Fibroblast of lung (primary cell): ENCODE measurements at places on chromosomes 12 and 14. TPM values are rescaled to one million over a fixed set of nuclear protein-coding genes. Genes with fewer than 3 reads are reported as not detected.

The LRP1-AS gene
- total RNA-seq, result not detected in 2 replicates

The PRIMA1 gene
- total RNA-seq, result not detected in 2 replicates

DNA sequence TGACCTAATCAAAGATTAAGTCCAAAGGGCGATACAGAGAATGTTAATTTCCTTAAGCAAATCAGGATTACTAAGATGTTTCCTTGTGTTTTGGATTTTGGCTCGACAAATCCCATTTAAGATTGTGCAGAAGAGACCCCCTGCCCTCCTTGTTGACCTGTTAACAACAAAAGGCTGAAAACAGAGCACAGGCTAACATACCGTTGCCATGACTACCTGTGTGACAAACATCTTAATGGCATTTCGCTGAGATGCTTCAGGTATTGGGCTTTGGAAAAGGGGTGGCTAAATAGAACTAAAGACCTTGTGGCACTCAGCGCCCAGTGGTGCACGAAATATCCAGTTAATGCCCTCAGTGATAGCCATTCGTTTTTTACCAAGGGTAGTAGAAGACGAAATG lies 1532.3 kb upstream of the TMEM132C start:
- DNase-seq, result no peak

- DNase-seq, result no peak
Measured at GRCh38 chr12:3520711-3521110, 29.7 kb downstream of the PRMT8 start.

DNA sequence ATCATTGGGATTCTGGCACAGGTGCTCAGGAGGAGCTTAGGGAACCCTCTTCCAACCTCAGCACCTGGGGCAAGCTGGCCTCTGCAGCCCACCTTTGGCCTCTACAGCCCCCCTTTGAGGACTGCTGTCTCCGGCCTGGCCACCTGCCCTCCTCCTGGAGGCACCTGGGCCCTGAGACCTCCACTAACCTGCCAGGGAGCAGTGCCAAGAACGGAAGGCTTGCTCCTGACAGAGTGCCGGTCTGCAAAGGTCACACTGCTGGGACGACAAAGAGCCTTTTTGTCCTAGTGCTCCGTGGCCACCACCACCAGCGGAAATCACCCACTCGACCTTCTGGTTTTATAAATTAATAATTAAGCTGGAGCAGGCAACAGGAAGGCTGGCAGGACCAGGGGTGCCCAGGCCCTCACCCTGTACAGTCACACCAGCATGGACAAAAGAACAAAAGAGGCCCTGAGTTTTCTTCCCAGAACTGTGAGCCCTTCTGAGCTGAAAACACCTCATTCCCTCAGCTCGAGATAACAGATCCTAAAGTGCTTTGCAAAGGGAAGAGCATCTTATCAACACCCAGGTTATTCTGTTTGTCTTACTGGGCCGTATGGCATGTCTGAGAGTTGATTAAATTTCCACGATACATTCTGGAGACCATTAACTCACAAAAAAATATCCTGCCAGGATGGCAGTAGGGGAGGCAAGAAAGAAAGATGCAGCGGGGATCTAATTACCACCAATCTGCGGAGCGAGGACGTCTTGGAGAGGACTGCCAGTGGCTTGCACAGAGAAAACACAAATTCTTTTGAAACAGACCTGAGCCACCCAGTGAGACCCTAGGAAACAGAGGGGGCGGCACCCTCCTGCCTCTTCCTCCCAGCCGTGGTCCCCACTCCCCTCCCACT lies 8.2 kb downstream of the TESC start:
- DNase-seq, result no peak

GRCh38 chr12:120125792-120126634 lies 9.5 kb upstream of the RAB35 start:
- DNase-seq, result peak; percentile 66

The SERPINA6 gene
- not detected in 2 replicates for total RNA-seq

The TSPAN19 gene
- not detected in 2 replicates for total RNA-seq

DNA sequence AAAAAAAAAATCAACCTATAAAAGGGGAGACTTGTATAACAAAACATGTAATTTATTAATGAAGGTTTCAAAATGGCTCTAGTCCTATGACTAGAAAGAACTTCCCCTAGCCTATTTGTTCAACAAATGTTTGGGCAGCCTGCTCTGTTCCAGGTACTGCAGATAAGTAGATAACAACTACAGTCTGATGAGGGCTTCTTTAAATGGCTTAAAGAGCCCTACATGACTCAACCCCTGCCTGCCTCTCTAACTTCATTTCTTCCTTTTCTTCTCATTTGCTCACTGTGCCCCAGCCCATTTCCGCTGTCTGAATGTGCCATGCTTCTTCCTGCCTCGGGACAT lies 21.5 kb downstream of the ALDH6A1 start:
- DNase-seq, result no peak

- DNase-seq, result peak; percentile 68
Measured at GRCh38 chr12:31922341-31923062, 36.7 kb upstream of the RESF1 start.
